ENCODE measurements at places on chromosomes 11 and 22.

DNA sequence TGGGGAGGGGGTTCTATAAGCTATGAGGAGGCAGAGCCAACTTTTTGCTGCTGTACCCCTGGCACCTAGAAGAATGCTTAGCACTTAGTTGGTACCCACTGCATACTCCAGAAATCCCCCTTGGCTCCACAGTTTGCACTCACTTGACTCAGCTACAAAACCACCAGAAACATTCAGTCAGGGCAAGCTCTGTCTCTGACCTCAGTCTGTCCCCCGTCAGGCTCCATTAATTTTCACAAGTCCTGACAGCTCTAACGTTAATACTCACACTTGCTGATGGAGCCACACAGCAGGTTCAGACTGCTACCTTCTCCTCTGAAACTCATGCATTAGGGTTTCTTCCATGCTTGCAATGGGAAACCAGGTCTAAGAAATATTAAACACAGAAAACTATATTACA is 81.7 kb downstream of the MPPED2 start:
- no peak for DNase-seq

- DNase-seq: peak; percentile 91
These were observed 22.8 kb downstream of the NPAT start for GRCh38 chr11:108199446-108200321.

DNA sequence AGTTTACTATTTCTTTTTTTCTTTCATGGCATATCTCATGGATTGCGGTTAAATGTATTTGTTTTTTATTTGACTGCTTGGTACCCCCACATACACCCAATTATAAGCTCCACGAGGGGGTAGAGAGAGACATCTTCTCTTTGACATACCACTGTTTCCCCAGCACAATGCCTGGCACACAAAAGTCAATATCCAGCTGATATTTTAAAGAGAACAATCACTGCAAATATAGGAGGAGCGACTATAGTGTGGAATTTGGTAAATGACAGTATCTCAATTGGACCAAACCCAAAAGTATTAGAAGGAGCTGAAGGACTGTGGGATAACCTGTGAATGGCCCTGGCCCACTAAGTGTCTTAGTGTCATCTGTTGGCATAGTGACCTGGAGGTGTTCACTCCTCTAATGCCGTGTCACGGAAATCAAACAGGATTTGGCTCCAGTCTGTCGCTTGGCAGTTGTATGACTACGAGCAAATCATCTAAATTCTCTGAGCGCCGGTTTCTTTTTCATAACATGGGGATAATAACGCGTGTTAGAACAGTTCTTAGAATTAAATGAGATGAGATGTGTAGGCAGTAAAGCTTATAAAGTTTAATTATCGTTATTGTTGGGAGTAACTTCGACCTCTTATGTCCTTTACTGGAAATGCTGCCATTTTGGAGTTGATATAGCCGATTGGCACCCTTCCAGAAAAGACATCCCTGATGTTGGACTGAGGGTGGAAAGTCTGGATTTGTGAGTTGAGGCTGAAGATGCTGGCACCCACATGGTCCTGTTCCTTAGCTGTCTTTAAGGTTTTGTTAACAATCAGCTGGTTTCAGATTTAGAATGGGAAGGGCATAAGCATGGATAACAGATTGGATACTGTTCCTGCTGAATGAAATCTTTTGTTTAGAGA is 144.5 kb downstream of the DBX1 start:
- DNase-seq: no peak

DNA sequence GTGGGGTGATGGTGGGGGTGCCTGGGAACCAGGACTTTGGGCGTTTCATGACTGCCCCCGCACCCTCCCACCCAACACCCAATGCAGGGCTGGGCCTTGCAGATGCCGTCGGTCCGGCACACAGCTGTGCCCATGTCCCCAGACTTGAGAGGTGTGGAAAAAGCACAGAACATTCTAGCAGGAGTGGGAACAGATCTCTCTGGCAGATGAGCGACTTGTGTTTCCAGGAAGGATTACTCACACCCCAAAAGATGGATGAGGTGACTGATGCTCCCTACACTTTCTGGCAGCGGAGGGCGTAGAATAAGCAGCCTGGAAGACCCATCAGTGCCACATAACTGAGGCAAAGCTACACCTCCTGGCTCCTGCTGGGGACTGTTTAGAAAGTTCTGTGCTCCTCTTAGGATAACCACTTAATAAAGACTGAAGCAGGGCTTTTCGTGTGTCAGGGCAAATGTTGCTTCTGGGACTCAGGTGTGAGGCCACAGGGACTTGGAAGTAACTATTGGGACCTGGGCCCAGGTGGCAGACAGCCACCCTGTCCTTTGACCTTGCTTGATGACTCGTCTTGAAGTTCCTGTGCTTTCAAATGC is 24.2 kb downstream of the FBLN1 start:
- DNase-seq: no peak

DNA sequence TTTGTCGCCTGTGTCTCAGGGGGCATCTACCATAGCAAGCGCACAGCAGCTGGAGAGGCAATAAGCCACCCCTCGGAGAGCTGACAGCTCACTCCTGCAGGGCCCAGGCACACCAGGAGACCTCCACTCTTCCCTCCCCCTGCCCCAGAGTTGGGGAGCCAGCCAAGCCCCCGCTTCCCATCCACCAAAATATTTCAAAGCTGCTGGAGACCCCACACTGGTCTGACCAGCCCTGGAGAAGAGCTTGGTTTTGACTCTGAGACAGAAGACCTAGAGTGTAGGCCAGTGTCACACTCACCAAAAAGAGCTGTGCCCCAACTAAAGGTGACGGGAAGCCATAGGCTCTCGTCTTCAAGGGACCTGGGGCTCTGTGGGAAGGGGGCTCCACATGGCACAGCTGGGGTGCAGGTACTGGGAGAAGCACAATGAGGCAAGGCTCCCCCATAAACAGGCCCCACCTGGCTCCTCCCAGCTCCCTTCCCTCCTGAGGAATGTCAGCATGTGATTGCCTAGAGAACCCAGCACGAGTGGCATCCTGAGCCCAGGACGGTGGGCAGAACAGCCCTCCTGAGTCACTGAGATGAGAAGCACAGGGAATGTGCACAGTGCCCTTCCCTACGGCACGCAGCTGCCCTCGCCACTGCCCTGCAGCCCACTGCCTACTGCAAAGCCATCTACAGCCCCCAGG is 5.8 kb upstream of the GNAZ start:
- no peak for DNase-seq

- DNase-seq: no peak
These were observed 304.8 kb upstream of the ISX start for GRCh38 chr22:34761111-34761510.
